Astrocyte (in vitro differentiated cells and primary cell): ENCODE measurements at places on chromosomes 1 and 21.

GRCh38 chr1:230057681-230058565 is 9.1 kb upstream of the GALNT2 start:
- DNase-seq: no peak

DNA sequence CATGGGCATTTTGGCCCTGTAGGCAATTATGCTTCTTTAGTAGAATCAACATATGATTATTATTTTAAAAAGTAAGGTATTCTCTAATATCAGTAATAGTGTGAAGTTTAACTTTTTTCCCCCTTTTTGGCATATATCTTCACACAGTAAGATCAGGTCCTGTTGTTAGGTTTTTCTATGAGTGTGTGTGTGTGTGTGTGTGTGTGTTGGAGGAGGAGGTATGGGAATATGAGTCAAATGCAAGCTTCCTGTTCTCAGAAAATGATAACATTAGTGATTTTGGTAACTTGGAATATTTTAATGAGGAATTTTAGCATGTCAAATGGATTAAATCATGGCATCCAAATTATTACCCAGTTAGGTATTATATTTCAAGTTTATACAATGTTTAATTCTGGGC is 65.8 kb upstream of the BCL10 start:
- DNase-seq: peak; percentile 81

DNA sequence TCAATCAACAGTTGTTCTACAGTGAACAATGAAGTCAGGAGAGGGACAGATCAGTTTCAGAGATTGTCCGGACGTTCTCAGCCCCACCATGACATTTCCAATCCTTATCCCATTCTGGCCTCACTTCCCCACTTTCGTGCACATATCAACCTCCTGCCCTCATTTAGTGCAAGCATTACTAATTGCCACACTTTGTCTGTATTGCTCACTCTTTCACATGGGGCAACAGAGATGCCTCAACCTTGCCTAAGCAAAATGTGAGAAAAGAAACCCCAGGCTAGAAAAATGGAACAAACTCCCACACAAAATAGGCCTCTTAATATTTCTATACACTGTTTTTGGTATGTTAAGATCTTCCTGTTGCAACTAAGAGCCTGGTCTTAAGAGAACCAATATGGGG is 8.9 kb upstream of the RGS1 start:
- DNase-seq: no peak

DNA sequence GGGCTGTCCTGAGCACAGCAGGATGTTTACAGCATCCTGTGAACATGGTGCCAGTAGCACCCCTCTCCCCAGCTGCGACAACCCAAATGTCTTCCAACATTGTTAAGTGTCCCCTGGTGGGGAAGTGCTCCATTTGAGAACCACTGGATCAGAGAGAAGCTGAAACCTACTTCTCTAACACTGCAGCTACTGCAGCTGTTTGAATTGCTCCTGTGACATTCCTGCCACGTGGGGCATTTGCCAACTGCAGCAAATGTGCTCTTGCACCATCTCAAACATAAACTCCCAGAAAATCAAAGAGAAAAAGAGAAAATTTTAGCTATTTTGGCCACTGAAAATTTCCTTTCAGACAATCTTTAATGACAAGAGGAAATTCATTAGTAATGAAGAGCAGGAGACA is 11.0 kb downstream of the SLC2A5 start:
- DNase-seq: no peak

- peak; percentile 89 for DNase-seq
Measured at GRCh38 chr1:112536561-112536960, 27.8 kb downstream of the WNT2B start.

- DNase-seq: no peak
Measured at GRCh38 chr21:26565546-26565945, 7.5 kb downstream of the CYYR1 start.

DNA sequence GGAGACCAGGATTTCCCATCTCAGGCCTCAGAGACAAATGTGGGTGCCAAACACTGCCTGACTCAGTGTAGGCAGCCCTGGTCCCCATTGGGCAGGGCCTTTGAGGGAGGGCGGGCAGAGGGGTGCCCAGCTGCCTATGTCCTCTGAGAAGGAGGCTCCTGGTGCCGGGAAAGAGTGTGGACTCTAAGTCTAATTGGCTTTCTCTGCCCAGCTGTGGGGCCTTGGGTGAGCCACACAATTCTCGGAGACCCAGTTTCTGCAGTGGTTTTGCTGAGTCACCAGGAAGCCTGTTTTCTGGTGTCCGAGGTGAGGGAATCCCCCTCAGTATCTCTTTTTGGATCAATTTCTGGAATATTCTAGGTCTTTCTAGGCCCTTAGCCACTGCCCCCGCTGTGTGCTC is 35.3 kb upstream of the ACTL8 start:
- peak; percentile 56 for DNase-seq

- no peak for DNase-seq
Measured at GRCh38 chr1:115649964-115650363, 8.2 kb downstream of the VANGL1 start.

- DNase-seq: no peak
Measured at GRCh38 chr1:198798923-198799386, 160.1 kb downstream of the PTPRC start.

- no peak for DNase-seq
Measured at GRCh38 chr1:226369110-226369509, 38.8 kb downstream of the PARP1 start.

DNA sequence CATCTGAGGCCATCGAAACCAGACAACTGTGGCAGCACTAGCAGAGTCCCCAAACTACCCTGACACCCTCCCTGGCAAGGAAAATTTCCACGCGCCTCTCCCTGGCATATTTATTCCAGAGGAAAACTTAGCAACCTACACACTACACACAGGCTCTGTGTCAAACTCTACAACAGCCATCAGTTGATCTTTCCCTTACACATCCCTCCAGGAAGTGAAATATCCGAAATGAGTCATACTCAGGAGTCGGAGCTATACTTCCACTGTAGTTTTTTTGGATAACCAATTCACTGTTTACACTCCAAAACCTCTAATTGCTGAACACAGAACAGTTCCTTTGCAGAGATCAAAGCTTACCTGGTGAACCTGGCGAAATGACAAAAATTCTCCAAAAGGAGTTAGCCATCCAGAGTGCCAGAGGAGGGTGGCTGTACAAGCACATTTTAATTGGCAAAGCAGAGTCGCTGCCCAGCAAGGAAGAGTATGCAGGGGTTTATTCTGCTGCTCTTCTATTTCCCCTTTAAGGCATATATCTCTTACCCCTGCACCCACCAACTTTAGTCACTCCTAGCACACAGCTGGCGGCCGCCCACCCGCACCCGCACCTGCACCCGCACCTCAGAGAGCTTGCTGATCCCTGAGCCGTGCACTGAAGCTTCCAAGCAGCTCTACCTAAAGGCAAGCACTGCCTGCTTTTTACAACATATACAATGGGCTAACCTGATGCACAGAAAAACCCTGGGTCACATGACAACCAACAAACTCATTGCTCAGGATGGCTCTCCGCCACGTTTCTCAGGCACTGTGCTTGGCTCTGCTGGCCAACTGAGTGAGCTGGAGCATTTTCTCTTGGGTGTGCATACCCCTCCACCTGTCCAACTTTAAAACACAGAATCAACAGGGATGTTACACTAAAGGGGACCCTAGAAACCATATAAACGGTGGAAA is 54.9 kb downstream of the CAPZB start:
- DNase-seq: peak; percentile 69

DNA sequence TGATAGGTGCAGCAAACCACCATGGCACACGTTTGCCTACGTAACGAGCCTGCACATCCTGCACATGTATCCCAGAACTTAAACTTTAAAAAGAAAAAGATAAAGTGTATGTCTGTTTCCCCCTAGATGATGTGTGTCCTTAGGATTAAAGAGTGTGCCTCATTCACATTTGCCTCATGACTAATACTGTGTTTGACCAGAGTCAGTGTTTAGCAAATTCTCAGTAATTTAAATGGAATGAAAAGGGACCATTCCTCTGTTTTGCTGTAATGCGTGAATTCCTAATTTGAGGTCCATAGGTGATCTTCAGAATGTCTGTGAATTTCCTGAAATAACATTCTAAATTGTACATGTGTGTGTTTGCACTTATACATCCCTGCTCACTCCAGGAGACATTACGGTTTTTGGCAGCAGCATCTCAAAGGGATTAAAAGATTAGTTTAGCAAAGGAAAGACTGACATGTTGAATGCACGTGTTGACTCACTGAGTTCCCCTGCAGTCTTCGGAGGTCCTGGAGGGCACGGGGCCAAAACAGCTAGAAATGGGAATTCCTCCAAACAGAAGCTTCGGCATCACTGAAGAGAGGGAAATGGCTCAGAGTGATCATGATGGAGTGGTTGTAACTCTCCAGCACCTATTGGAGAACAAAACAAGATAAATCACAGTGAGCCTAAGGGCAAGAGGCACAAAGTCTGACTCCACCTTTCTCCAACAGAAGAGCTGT is 19.1 kb upstream of the SLC35F3 start:
- DNase-seq: peak; percentile 72

- no peak for DNase-seq
Measured at GRCh38 chr1:31700468-31701090, 3.2 kb downstream of the COL16A1 start.

DNA sequence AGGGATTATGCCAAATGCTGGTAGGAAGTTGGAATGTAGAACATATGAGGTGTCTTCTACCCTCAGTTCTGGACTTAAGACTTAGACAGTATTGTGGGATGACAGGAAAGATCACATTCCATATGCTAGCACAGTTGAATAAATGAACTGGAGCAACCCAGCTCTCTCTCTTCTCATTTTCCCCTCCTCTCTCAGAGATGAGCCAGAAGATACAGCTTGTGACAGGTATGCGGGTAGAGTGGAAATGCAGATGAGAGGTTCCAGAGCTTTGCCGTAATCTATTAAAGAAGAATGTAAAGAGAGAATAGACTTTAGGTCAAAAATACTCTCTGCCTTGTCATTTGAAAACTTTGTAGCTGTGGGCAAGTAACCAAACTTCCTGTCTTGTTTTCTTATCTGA is 32.5 kb upstream of the HMCN1 start:
- DNase-seq: no peak

GRCh38 chr1:181143102-181143859 is 54.8 kb downstream of the IER5 start:
- no peak for DNase-seq

DNA sequence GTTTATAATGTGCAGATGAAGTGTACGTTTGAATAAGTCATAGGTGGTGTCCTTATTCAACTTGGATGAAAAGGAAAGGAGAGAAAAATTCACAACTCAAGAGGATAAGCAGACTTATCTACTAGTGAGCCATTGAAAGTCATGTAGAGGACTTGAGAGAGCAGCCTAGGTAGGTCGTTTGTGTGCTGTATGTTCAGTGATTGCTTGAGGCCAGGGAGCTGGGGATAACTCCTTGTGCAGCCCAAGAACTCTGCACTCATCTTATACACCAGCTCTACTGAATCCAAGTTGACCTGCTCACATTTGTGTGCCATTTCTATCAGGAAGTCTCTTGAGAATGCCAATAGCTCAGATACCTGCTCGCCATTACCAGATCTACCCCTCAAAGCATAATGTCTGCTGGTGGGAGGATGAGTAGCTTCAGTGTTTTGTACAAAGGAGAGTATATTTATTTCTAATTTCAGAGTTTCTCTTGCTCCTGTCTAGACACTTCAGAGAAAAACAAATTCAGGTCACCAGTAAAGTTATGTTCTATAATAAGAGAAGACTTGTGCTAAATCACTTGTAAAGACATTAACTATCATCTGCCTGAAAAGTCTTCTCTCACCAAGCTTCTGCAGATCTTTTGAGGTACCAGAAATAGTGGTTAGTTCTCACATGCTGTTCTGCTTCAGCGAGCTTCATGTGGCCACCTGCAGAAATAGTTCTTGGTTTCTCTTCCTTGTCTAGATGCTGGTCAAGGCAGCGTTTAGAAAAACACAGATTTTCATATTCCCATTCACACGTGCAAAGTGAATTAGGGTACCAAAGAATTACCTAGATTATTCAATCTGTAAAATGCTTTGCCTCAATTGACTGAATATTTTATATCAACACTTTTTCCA is 10.8 kb downstream of the S1PR1 start:
- no peak for DNase-seq

DNA sequence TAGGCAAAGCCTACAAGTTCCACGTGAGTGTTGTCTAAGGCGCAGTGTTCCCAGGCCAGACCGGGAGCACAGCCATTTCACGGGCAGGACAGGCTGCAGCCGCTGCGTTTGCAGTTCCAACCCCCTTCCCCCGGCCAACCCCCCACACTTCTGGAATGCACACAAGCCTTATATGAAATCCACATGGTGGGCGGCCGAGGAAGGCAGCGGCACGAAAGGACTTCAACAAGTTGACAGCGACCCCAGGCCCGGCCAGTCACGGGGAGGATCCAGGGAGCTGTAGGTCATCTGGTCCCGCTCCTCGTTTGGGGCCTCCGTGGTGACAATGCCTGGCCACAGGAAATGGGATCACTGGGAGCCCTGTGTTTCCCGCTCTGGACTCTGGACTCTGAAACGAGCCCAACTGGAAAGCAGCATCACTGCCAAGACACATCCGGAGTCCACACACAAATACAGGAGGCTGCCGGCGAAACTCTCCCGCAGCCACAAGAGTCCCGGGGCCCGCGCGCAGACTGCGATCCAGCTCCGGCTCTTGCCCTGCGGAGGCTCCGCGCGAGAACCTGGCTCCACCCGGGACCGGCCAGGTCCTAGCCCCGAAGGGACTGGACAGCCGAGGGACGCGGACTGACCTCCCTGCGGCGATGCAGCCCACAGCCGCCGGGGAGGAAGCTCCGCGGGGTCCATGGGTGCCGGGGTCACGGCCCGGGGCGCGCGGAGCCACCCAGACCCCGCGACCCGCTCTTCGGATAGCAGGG is 794 bp downstream of the NID1 start:
- peak; percentile 51 for DNase-seq

DNA sequence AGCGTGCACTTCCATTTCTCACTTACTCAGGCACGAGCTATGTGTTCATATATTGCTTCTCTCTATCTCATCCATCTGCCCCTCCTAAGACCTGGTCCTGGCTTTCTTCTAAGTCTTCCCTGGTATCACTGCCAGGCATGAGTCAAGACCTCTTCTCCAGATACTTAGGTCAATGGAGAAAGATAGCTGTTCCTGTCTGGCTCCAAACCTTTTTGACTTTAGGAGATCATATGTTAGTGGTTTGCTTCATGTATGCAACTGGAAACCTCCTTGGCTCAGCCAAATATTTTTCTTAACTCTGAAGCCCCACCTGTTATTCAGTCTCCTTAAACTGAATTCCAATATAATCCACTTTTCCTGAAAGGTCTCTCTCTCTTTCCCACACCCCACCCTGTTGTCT is 211.6 kb upstream of the PTBP2 start:
- DNase-seq: no peak

GRCh38 chr1:40029608-40030007 is 10.9 kb upstream of the CAP1 start:
- no peak for DNase-seq

GRCh38 chr1:192577145-192578140 is 1.9 kb downstream of the RGS1 start:
- DNase-seq: no peak

DNA sequence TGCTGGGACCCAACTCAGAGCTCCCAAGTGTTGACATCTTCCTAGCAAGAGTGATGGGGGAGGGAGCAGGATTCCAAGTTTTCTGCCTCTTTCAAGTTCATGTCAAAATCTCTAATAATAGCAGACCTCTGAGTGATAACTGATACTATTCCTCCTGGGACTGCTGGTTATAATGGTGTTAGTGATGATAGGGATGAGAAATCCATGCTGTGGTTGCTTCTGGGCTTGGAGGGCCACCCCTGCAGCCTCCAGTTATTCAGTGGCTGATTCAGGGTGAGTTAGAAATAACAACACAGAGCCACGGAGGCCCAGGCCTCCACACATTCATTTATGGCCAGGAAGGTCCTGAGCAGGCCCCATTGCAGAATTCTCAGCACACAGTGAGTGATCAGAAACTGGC is 40.6 kb upstream of the ARTN start:
- DNase-seq: no peak

GRCh38 chr1:82265436-82265835 is 464.7 kb downstream of the ADGRL2 start:
- no peak for DNase-seq
